ENCODE measurements at places on chromosomes 2 and 18.

DNA sequence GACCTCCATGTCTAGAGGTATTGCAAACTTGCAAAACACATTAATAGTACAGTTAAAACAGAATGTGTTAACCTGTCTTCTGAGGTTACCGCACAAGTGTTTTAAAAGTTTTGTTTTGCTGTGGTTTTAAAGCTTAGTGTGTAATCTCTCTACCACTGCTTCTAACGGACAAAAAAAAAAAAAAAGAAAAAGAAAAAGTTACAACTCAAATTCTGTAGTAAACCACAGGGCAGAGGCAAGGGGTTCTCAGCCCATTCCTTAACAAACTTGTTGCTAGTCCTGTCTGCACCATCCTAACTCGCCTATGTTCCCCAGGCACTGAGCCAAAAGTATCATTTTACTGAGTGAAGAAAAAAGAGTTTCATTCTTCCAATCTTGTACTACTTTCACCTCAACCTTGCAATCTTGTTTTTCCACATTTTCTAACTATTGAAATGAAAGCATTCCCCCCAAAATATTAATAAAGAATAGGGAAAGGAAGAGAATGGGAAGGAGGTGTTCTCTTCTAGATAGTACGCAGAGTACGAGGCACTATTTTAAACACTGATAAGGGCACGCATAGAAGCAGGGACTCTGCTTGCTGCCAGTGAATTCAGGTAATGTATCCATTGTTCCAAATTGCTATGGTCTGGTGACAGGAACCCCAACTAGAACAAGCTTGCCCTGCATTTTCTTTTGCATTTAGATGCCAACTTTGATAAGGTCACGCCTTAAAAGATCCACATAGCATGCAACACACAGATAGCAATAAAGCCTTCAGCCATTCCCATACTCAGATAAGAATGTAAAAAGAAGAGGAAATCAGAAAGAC lies 47.1 kb downstream of the IKZF2 start:
- DNase-seq: no peak

DNA sequence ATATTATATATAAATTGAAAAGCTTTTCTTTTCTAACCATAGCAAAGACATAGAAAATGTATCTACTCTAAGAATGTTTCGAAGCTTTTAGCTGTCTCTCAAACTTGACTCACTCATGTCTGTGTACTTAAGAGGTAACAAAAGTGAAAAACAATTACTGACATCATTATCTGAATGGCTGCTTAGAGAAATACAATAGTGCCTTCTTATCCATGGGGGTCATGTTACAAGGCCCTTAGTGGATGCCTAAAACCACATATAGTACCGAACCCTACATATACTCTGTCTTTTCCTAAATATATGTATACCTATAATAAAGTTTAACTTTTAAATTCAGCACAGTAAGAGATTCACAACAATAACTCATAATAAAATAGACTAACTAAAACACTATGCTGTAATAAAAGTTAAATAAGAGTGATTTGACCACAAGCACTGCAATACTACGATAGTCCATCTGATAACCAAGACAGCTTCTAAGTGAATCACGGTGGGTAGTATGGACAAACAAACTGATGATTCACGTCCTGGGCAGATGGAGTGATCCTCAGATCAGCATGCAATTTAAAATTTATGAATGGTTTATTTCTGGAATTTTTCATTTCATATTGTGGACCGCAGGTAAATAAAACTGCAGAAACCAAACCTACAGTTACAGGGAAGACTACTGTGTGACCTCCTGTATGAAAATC lies 246.2 kb downstream of the XIRP2 start:
- no peak for DNase-seq

DNA sequence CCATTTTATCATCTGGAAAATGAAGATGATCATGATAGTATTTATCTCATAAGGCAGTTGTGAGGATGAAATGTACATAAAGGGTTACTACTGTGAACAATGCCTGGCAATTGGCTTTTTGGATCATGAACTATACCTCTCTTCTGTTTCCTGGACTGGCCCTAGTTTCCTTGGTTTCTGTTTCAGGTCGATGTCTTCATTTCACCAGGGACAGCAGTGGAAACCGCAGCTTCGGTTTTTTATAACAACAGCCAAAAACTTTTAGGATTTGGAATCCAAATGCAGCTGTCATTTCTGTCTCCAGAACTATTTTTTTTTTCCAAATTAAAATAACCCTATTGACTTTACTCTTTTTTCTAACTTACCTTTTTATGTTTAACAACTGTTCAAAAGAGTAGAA lies 425.1 kb downstream of the RND3 start:
- no peak for DNase-seq

- no peak for DNase-seq
Observed at GRCh38 chr2:41579806-41580205, 468.0 kb upstream of the PKDCC start.

DNA sequence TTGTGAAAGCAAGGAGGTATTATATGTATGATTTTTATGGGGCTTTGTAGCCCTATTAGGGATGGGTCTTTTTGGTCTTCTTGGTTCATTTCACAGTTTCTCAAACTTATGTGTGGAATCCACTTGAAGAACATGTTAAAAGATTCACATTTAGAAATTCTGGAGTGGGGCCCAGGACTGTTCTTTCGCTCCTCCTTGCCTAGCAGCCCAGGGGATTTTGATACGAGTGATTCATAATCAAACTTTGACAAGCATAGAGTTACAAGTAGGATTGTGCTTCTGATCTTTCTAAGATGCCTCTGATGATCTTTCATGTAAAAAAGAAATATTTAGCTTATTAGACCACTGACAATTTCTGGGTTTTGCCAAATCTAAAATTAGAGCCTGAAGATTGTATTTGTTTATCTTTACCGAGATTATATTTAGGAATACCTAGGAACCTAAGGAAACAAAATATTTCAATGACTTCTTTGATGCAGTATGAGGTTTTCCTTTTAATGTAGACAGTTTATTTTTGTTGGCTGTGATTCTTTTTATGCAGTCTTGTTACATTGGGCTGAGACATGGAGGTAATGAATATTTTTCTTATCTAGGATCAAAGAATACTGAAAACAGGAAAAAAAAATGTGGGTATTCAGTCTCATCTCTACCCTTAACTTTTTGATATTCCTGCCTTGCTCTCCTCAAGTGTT lies 324.0 kb downstream of the PARD3B start:
- DNase-seq: no peak

- DNase-seq: no peak
Observed at GRCh38 chr2:20612925-20613916, 37.7 kb downstream of the HS1BP3 start.

DNA sequence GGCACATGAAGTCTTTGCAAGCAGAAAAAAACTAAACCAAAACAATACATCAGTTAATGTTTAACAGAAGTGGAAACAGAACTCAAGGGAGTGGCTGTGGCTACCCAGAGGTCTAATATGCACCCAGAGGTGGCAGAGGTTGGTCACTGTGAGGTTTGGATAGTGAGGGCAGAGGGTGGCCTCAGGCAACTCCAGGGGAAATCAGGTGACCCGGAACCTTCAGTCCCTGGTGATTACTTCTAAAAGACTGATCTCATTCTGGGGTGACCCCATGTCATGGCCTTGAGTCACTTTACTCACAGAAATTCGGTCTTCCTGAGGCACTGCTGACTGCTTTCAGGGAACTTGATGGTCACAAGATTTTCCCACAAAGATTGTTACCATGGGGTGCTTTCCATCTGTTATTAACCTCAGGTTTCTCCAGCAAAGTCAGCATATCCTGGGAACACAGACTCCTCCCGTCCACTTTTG lies 99.4 kb downstream of the TMEM17 start:
- peak; percentile 29 for DNase-seq

DNA sequence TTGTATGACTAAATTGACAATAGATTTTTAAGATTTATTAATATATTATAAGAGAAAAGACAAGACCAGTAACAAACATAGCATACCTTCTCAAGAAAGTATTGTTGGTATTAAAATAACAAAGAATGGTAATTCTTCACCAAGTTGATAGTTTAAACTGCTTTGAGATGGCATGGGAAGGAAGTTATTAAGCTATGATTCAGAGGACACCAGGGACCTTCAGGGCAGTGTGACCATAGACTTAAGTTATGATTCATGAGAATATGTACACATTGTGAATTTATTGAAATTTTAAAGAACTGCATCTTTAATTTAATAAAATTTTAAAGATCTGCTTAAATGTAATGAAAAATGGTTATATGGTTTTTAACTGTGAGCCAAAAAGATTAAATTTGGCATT lies 205.7 kb downstream of the DSEL start:
- DNase-seq: no peak

DNA sequence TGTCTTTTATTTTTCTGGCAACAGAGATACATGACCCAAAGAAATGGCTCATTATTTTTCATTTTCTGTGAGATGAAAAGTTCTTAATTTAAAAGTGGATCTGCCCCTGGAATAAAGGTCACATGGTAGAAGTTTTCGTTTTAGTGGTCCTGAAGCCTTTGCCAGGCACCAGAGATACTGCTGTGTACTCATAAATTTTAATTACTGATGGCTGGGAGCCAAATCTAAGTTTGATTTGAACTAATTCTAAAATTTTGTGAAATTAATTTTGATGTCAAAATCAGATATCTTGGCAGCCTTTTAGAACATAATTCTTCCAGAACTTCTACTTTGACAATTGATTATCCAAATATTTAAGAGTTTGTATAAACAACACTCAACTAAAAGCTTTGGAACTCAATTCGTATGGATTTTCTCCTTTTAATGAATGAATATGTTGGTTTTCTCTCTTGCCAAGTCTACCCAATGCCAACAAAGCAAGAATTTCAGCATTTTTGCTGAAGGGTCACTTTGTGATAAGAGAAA lies 128.5 kb upstream of the SP5 start:
- no peak for DNase-seq

DNA sequence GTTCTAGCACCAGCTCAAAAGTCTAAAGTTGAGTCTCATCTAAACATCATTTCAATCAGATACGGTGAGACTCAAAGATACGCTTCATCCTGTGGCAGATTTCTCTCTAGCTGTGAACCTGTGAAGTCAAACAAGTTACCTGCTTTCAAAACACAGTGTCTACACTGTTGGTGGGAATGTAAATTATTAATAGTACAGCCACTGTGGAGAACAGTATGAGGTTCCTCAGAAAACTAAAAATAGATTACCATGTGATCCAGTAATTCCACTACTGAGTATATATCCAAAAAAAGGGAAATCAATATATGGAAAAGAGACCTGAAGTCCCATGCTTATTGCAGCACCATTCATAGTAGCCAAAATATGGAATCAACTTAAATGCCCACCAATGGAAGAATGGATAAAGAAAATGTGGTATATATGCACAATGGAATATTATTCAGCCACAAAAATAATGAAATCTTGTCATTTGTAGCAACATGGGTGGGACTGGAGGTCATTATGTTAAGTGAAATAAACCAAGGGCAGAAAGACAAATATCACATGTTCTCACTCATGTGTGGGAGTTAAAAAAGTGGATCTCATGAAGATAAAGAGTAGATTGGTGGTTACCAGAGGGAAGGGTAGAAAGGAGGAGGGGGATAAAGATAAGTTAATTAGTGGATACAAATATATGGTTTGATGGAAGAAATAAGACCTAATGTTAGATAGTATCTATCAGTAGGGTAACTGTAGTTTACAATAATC lies 11.7 kb downstream of the UBR3 start:
- no peak for DNase-seq

All from mucosa of gallbladder (tissue), 1 donor.